ENCODE measurements at places on chromosomes 2 and 18.

DNA sequence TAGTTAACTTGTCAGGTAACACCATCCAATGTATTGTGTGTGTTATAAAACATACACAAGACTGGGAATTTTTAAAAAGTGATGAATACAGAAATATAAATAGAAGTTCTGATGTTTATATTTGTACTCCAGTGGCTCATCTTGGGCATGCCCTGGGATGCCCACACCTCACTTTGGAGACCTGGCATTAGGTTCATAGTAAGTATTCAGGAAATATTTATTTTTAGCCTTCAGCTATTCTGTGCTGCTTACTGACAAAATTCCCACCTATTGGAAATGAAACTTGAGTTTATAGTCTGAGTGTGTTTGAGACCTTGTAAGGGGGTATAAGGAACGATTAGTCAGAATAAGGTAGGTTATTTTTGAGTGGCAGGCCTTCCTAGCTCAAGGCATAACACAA lies 67.5 kb downstream of the MYO1B start:
- DNase-seq, result no peak

GRCh38 chr2:217857624-217858506 lies 144.9 kb downstream of the TNS1 start:
- DNase-seq, result no peak

- no peak for DNase-seq
Observed at GRCh38 chr18:36211612-36212065, 24.3 kb downstream of the MOCOS start.

- no peak for DNase-seq
Observed at GRCh38 chr2:103977668-103978067, 876.2 kb upstream of the POU3F3 start.

DNA sequence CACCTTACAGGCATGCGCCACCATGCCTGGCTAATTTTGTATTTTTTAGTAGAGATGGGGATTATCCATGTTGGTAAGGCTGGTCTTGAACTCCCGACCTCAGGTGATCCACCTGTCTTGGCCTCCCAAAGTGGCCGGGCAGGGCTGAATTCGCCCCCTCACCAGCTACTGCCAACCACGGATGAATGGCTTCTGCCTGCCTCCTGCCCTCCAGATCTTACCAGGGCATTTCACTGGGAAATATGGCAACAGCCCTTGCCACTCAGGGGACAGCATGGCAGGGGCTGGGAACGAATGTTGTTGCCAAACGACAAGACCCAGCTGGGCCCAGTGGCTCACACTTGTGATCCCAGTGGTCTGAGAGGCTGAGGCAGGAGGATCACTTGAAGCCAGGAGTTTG lies 1.8 kb upstream of the ALPP start:
- DNase-seq, result no peak

- no peak for DNase-seq
Observed at GRCh38 chr2:37173741-37174140, 14.7 kb downstream of the SULT6B1 start.

DNA sequence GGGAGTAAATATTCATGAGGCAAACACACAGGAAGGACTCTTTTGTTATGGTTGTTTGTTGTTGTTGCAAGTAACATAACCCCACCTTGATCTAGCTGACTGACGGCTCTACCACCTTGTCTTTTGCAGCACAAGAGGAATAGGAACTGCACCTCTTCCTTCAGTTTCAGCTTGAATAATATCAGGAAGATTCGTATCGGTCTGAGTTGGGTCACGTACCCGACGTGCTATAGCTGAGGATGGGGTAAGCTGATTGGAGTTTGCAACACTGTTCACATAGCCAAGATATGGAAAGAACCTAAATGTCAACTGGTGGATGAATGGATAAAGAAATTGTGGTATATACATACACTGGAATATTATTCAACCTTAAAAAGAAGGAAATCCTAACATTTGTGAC lies 14.5 kb upstream of the IL1RN start:
- no peak for DNase-seq

- DNase-seq, result no peak
Observed at GRCh38 chr2:204116159-204116792, 179.7 kb downstream of the ICOS start.

Measured in hematopoietic multipotent progenitor cell treated with erythropoietin and hydrocortisone succinate and interleukin-3 and kit ligand, for 15 days (in vitro differentiated cells).